ENCODE measurements at places on chromosomes 16 and 17.

DNA sequence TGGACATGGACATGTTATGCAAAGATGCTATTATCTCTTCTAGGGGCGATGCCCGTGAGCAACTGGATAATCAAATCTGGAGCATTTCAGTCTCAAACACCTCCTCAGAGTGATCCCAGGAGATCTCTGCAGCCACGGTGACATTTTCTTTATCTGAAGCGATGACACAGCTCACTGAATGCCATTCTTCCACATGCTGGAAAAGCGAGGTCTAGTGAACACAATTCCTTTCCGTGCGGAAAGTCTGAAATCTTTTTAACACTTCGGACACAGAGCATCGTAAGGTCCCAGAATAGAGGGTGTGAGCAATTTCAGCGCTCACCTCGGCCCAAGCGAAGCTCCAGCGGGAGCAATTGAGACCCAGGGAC lies 531 bp upstream of the HASPIN start:
- DNase-seq, result no peak

GRCh38 chr16:87098976-87099720 lies 218.0 kb downstream of the C16orf95 start:
- no peak for DNase-seq

DNA sequence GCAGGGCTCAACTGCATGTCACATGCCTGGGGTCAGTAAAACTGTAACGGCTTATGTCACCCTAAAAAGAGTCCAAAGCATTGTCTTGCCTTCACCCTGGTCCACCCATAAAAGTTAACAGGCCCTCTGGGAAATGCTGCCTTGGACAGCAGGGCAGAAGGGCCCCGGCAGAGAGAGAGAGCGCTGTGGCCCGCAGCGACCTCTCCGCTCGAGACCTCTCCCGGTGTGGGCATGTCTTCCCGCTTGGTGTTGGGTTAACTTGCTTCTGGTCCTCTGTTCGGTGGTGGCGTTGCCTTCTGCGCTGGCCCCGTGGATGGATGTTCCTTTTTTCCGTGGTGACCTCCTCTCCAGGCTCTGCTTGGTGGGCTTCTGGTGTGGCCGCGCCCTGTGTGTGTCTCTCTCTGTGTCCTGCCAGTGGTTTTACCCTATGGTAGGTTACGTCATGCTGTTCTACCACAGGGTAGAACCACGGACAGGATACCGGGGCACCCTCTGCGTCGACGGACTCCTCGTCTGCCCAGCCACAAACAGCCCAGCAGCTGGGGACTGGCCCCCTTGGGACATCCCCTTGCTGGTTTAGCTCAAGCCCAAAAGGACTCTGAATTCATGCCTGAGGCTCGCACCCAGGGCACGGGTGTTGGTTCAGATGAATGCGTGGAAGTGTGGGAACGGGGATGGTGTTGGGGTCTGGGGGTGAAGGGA lies 18.3 kb upstream of the CLEC18A start:
- no peak for DNase-seq

DNA sequence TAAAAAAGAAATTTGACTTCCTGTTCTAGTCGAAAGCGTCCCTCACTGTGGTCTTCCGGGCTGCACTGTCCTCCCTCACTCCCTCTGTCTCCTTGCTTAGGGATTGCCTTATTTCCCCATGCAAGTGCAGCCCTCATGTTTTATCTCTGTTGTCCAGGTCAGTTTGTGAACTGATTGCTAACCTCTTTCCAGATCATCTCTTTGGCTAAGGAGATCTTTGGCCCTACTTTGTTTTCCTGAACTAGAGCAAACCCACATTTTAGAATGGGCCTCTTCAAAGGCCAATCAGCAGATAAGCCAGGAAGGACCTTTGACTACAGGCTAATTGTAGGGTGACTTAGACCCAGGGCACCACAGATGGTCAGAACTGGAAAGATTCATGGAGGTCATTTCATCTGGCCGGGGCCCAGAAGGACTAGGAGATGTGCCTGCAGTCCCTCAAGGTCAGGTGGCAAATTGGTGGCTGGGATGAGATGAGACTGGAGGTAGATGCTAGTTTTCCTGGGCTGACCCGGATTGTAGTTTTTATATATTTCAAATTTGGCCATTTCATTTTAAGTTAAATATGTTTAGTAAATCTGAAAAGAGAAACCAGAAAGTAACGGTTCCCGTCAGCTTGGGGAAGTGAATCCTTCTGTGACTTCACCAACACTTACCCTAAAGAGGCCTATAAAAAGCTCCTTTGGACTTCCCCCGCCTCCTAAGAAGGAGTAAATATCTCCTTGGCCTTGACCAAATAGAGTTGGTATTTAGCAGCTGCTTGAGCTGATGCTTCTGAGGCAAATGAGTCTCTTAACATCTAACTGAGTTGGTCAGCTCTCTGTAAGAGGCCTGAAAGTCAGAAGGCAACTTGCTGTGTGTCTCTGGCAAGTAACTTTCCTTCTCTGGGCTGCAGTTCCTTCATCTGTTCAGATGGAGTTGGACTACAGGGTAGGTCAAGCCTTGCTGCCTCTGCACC lies 6.2 kb upstream of the SLC25A19 start:
- DNase-seq, result no peak

- no peak for DNase-seq
These were observed 162.6 kb downstream of the CA10 start for GRCh38 chr17:51995797-51996403.

Data from stimulated activated CD8-positive, alpha-beta memory T cell treated with anti-CD3 and anti-CD28 coated beads, Interleukin-15, amount 100 ng/mL, for 24 hours (primary cell).